ENCODE measurements at places on chromosomes 12 and 14. TPM values are rescaled to one million over a fixed set of nuclear protein-coding genes. Genes with fewer than 3 reads are reported as not detected.

GRCh38 chr14:61177279-61178225 lies 103.6 kb downstream of the TMEM30B start:
- peak; percentile 81 for DNase-seq

Gene SLC6A12
- total RNA-seq = not detected

GRCh38 chr12:3540387-3540990 lies 49.5 kb downstream of the PRMT8 start:
- DNase-seq = no peak

DNA sequence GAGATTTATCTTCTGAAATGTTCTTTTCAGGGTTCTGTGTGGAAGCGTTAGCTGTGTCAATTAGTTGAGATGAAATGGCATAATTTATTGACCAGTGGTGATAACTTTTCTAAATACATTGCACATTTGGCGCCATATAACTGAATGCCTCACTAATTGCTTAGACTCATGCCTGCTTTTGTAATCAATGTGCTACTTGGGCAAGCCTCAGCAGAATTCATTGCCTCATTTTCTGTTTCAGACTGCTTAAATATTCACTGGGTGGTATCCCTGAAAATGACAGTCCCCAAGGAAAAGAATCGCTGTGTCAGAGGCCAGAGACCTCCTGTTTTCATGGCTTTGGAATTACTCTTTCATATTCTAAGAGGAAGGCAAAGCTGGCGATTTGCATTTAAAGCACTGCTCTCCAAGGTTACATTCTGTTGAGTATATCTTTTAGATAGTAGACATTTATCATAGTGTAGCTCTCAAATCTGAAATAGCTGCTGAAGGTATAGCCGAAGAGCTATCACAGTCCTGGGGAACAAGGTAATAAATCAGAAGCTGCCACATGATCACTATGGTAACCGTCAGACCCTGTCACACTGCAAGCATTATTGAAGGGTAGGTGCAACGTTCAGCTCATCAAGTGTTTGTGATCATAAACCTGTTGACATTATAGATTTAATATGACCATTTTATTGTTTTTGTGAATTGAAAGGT lies 297.3 kb upstream of the E2F7 start:
- no peak for DNase-seq

GRCh38 chr12:126191031-126191891 lies 1126.0 kb downstream of the AACS start:
- DNase-seq = peak; percentile 42

Data from MG63 (cell line).